ENCODE measurements at places on chromosomes 7 and 10.

GRCh38 chr10:132624061-132624846 is 86.7 kb downstream of the INPP5A start:
- DNase-seq, result no peak

GRCh38 chr10:123294886-123295285 is 140.7 kb downstream of the BUB3 start:
- DNase-seq, result no peak

DNA sequence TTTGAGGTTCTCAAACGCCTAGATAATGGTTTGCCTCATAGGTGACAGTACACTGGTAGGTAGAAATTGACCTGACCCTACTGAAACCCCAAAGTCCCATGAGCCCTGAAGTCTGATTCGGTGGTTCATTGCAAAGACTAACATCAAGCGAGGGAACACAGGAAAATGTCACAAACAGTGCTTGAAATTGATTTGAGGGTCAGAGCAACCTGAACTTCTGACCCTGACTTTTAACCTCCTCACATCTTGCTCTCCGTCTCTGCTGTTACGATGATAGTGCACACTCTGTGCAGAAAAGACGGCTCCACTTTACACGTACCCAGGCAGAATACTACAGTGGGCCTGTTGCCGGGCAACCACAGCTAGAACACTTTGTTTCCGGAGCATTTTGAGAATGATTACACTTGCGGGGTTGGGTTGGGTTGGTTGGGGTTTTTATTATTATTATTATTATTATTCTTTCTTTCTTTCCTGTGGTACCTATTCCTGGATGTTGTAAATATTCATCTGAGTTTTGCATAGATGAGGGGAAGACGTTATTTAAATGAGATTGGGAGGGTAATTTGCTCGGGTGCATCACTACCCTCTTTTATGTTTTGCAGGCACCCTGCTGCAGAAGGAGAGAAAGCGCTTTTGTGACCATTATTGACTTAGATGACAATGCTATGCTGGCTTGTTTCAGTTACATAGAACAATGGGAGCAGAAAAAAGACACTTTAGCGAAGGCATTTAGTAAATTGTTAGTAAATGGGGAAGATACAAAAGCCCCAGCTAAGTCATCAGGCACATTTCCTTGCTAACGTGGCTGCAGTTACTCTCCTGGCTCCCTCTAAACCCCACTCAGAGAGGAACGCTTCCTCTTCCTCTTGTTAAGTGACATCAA is 438.1 kb upstream of the NRP1 start:
- DNase-seq, result no peak

GRCh38 chr7:20799566-20800366 is 13.1 kb upstream of the SP8 start:
- DNase-seq, result no peak

- peak; percentile 31 for DNase-seq
These were observed 666 bp upstream of the MAP3K8 start for GRCh38 chr10:30433306-30433729.

DNA sequence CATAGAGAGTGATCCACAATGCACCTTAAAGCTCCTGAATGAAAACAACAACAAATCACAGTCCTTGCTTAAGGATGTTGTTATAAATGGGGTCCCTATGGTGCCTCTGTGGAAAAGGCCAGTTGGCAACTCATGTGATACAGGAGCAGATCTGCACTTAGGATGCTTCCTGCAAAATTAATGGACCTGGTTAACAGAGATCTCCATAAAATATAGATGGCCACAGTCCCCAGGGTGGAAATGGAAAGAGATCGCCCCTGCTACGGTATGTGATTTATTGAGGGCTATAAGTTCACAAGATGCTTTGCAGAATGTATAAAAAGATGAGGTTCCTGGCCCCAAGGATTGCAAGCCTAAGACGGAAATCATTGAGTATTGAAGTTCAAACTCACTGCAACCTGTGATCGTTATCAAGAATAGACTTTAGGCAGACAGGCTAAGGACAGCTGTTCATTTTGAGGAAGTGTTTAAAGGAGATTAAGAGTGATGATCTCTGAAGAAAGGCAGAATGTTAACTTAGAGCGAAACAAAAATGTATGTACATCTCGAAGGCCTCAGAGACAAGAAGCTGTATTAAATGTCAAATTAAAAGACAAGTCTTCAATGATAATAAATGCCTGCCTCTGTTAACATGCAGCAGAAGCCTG is 174.1 kb upstream of the PLPP4 start:
- DNase-seq, result no peak

DNA sequence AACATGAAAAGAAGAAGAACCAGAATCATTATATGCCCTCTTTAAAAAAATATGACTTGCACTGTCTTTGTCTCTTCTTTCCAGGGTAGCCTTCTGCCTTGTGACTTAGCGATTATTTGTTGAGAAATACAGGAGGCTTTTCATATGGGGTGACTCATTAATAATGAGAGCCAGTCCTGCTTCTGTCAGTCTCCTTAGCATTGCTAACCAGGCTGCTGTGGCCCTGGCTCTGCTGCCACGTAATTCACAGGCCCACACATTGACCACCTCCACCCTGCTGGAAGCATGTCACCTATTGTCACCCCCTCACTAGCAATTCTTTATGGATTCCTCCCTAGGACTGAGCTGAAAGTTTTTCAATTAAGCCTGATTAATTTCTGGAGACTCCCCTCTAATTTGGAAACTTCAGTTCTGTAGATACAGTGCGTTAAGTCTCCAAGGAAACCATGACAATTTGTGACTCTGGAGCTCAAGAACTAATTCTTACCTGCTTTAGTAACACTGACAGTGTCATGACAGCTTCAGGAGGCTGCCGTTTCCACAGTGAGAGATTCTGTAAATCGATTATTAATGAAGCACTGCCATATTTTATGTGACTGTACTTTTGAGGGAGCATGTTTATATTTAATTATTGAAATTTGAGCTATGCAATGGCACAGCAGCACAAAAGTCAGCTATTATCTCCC is 267.9 kb upstream of the SP8 start:
- no peak for DNase-seq

GRCh38 chr10:120392671-120393079 is 64.4 kb upstream of the PLPP4 start:
- no peak for DNase-seq

DNA sequence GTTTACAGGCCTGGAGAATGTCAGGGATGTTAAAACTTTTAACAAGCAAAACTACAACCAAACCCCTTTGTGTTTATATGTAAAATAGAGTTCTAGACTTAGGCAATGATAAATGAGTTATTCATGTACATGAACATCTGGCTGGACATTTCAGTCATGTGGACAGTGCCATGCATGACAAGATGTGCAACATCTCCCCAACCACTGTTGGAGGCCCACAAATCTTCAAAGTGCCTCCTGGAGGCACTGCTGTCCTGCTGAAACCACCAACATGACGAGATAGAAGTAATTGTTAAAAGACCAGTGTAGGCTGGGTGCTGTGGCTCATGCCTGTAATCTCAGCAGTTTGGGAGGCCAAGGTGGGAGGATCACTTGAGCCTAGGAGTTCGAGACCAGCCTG is 18.4 kb downstream of the PPIA start:
- DNase-seq, result no peak

- DNase-seq, result no peak
These were observed 50.9 kb downstream of the SEMA3D start for GRCh38 chr7:85135977-85136376.

DNA sequence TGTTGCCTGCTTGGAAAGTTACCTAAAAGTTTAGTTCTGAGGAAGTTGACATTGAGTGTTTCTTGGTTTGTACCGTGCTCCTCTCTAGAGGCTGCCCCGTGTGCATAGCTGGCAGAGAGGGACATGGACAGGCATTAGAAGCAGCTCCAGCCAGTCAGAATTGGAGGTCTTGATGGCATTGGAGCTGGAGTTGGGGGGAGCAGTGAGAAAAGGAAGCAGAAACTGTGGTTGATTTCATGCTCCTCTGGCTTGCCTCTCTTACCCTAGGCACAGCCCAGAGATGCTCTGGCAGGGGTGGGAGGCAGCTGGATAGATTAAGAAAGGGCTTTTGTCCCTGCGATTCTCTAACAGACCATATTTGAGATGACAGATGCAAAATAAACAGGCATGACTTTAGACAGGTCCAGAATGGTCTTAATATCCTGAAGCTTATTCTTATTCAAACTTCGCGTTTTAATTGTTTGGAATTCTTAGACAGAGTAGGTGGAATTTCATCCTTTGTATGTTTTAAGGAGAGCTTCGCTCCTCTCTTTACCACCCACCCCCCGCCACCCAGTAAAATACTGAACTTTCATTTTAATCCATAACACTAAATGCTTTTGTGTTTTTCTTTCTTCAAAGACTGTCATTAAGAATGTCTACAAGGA is 73.5 kb upstream of the GLCCI1 start:
- no peak for DNase-seq

DNA sequence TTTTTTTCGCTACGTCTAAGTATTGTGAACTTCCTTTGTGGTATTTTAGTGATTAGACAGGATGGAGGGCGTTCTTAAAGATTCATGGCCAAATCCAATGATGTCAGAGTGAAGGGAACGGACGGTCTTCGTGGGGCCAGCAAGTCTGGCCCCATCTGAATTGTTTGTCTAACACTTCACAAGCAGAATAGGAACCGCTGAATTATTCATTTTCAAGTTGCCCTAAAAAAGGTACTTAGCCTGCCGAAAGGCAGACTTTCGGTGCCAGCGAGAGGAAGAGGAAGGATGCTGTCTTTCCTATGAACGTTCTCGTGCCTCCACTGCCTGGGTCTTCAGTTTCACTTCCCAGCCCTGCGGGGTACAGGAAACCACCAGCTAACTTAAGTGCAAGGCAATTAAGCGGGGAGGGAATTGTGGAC is 145.7 kb upstream of the SH2B2 start:
- no peak for DNase-seq

GRCh38 chr7:131786204-131786603 is 229.8 kb upstream of the PODXL start:
- DNase-seq, result no peak

DNA sequence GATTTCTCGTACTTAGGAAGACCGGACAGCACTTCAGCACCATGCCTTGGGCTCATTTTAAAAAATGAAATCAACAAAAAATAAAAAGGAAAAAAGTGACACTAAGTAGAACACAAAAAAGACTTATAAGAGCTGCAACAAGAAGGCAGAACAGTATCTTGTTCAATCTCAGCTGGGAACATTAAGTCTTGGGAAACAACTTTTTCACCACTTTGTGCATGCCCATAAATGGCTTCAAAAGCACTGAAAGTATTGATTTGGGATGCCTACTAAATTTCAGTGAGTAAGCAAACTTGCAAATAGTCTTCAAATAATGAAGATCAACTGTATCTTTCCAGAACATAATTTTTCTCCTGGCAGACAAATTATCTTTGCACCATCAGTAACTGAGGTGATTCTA is 489.3 kb downstream of the NXPH1 start:
- no peak for DNase-seq

DNA sequence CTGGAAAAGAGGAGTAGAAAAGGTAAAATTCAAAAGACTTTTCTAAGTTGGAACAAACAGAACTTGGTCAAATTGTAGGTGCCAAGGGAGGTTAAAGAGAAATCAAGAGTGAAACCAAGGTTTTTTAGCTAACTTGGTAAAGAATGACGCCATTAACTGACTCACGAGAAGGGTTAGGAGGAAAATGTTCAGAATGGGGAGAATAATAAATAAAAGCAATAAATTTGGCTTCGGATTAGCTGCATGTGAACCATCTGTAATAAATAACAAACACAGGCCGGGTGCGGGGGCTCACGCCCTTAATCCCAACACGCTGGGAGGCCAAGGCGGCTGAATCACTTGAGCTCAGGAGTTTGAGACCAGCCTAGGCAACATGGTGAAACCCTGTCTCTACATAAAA is 71.9 kb upstream of the SRRM3 start:
- no peak for DNase-seq

- no peak for DNase-seq
These were observed 2.9 kb upstream of the SPAG6 start for GRCh38 chr10:22342421-22342820.

GRCh38 chr10:52801947-52802346 is 29.4 kb upstream of the MBL2 start:
- DNase-seq, result no peak

GRCh38 chr7:149866139-149866778 is 7.5 kb upstream of the ATP6V0E2 start:
- DNase-seq, result peak; percentile 1

DNA sequence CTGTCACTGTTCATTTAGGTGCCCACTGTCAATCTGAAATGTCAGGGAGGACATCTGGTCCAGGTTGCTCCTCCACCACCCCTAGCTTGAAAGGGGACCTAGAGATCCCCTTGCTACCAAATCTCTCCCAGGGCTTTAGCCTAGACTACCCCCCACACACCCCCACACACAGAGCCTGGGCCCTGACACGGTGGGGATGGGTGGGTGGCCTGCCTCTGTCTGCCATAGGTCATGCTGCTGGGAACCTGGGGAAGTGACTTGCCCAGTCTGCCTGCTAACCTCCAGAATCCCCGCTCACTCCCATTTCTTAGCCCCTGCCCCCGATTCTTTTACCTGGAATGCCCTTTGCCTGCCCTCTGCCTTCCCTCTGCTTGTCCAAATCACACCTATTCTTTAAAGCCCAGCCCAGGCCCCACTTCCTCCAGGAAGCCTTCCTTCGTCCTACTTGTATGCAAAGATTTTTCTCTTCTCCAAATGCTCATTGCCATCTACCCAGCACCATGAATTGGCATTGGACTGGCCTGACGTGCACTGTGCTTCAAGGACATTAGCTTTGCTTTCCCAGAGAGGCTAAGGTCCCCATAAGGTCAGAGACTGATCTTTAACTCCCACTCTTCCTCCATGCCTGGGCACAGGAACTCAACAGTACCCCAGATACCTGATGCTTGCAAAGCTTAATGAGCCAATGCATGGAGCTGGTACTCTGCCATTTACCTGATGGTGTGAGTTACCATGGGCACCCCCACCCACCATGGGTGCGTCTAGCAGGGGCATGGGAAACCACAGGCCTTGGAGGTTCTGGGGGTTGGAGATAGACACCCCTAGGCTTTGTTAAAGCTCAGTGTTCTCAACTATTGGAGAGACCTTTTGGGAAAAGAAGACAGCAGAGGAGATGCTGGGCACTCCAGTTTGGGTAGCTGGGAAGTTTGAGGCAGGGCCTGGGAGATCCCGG is 2.0 kb upstream of the SMARCD3 start:
- no peak for DNase-seq

DNA sequence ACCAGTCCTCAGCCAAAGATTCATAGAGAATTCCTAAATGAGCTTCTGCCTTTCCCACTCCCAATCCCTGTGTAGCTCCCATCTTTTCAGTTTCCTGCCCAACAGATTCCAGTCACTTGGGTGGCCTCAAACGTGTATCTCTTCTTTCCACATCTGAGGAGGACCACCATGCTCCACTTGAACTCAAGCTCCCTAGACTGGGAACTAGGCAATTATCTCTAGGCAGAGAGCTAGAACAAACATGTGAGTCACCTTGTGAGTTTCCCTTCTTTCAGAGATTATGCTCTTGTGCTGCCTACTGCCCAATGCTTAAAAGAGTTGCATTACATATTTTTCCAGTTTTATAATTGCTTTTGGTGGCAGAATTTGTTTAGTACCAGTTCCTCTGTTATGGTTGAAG is 178.0 kb downstream of the MDFIC start:
- DNase-seq, result no peak

- no peak for DNase-seq
These were observed 61.9 kb downstream of the MAD1L1 start for GRCh38 chr7:2170576-2171521.

GRCh38 chr7:28458732-28459131 is 46.4 kb downstream of the CREB5 start:
- DNase-seq, result peak; percentile 5

Measured in WERI-Rb-1 (cell line).